ENCODE measurements at places on chromosomes 7 and 10.
A peak's percentile ranks its signal among the peaks of the same experiment; 100 is the strongest.

DNA sequence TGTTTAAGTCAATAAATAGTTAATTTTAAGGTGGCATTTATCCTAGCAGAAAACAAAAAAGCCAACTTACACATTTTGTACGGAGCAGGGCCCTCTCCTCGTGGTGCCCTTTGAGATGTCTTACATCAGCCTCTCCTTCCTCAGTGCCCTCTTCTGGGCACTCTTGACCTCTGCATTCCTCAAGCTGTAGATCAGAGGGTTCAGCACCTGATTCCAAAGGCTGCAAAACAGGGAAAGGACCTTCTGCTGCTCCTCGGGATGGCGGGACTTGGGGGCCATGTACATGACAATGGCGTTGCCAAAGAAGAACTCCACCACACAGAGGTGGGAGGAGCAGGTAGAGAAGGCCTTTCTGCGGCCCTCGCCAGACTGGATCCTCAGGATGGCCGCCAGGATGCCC is 4.6 kb upstream of the OR2A14 start:
- no peak overlapping the region for H3K27ac ChIP-seq
- no peak overlapping the region for H3K4me3 ChIP-seq
- H3K36me3 ChIP-seq: no peaks in the 10 kb centered on the region
- H3K27me3 ChIP-seq: no peaks in the 10 kb centered on the region

- H3K27ac ChIP-seq: no peak overlapping the region
- H3K36me3 ChIP-seq: no peaks in the 10 kb centered on the region
- no peak overlapping the region for H3K4me3 ChIP-seq
- no peak for DNase-seq
- H3K27me3 ChIP-seq: no peaks in the 10 kb centered on the region
Observed at GRCh38 chr10:37762287-37762686, 95.1 kb downstream of the ZNF248 start.

- no peak for DNase-seq
- H3K27me3 ChIP-seq: no peaks in the 10 kb centered on the region
Observed at GRCh38 chr7:150373049-150373801, 4.6 kb downstream of the REPIN1 start.

DNA sequence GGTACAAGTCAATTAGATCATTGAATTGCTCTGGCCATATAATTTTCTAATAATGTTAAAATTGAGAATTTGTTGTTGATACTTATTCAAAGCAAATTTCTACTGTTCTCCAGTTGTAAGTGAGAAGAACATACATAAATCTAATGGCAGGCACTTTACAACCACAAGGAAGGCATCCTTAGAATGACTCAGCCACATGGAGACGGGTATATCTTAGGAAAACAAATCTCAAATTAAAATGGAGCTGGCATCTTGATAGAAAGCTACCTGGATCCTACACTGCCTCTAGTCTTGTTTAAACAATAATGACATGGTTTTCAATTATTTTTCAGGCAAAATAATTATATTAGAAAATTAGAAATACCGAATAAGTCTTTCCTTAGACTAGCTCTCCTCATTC is 1183.7 kb upstream of the SORCS1 start:
- no peaks in the 10 kb centered on the region for H3K27me3 ChIP-seq
- no peak for DNase-seq
- H3K4me3 ChIP-seq: no peak overlapping the region
- no peak overlapping the region for H3K27ac ChIP-seq
- H3K36me3 ChIP-seq: no peaks in the 10 kb centered on the region

DNA sequence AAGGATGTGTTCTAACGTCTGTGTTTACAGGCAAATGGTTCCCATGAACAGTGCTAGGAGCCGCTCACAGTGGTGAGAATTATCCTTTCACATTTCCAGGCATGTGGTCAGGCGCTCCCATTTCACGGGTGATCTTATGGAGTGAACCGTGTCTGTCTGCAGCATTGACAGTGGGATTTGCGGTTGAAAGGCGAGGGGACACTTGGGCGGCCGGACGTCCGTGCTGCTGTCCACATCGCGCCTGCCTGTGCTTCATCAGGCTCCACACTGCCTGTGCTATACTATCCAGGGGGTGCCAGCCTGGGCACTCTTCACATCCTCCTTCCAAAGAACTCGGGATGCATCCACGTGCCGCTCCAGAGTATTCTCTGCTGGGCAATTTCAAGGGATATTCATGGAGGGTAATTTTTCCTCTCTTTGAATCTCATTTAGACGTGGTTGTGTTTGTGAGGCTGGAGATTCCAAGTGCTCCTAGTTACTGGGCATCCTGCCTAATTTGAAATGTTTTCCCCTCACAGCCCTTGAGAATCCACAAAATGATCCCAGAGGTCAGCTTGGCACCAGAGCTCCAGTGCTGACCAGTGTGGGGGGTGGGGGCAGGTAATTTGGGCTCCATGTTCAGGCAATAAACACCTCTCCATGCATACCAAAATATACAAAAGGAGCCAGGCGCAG is 61.9 kb upstream of the EBF3 start:
- no peak overlapping the region for H3K4me3 ChIP-seq
- no peak overlapping the region for H3K27ac ChIP-seq
- no peak for DNase-seq
- H3K27me3 ChIP-seq: no peaks in the 10 kb centered on the region
- H3K36me3 ChIP-seq: no peaks in the 10 kb centered on the region

DNA sequence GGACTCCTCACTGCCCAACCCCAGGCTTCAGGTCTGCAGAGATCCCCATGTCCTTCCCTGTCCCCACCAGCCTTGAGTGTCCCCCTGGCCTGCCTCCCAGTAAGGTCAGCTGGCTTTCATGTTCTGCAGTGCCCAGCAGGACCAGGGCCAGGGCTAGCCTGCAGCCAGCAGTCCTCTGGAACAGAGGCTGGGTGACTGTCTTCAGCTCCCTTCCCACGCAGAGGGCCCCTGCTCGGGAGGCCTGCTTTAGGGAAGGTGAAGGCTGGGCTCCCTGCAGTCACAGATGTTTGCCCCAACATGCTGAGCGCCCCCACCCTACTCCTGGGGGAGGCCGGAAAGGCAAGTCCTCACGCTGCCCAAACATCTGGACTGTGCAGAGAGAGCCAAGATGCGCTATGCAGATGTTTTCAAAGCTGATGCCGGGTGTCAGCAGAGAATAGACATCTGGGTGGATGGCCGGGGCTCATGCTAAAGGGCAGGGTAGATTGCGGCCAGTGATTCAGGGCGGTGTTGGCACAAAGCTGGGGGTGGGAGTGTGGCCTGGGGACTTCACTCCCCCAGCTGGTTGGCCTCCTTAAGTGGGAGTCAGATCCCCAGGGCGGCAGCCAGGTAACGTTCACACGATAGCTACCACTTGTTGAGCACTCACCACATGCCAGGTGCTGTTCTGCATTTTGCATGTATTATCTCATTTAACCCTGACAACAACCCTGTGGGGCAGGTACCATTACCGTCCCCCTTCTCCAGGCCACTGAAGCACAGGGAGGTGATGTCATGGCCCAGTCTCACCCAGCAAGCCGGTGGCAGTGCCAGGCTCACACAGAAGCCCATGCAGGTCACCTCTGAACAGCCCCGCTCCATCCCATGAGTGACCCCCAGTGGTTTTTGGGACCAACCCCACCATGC is 71.2 kb upstream of the COL13A1 start:
- H3K27ac ChIP-seq: no peak overlapping the region
- no peak overlapping the region for H3K4me3 ChIP-seq
- DNase-seq: no peak
- no peaks in the 10 kb centered on the region for H3K27me3 ChIP-seq
- H3K36me3 ChIP-seq: no peaks in the 10 kb centered on the region

DNA sequence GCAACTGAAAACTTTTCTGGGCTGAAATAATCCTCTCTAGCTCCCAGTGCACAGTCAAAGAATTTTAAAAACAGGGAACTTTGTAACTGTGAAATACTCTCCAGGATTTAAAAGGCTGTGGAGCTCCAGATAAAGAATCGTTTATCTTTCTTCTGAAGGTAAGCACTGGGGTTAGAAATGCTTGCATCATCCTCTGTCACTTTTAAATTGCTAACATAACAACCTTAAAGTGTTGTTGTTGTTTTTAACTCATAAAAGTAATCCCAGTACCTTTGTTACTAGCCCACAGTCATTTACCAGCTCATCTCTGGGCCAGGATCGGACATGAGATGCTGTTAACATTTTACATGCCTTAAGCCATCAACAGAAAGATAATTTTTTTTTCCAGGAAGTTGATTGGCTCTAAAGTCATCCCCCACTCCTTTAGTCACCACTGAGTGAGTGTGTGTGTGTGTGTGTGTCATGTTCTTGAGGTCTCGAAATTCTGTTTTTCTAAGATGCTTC is at the start of gene SLC39A12:
TSS of gene SLC39A12 (plus strand) at position 51 of the 504 bp plus-strand sequence. CDS start 1,359 bp downstream, outside the sequence.
- H3K27me3 ChIP-seq: peaks cover 3% of the 10 kb centered on the region
- no peak within 1 kb of the TSS for H3K4me3 ChIP-seq
- no peaks in the 10 kb centered on the region for H3K4me1 ChIP-seq
- no peaks in the 10 kb centered on the region for H3K36me3 ChIP-seq

GRCh38 chr10:29691564-29692072 is 56.8 kb upstream of the SVIL start:
- H3K36me3 ChIP-seq: no peaks in the 10 kb centered on the region
- peak; percentile 22 for DNase-seq
- H3K4me1 ChIP-seq: no peaks in the 10 kb centered on the region
